ENCODE measurements at places on chromosomes 2 and 18.

- DNase-seq = no peak
Observed at GRCh38 chr2:105763076-105763475, 18.4 kb downstream of the NCK2 start.

- no peak for DNase-seq
Observed at GRCh38 chr2:233094614-233095013, 34.5 kb downstream of the INPP5D start.

GRCh38 chr2:224885836-224886547 lies 156.3 kb downstream of the DOCK10 start:
- no peak for DNase-seq

DNA sequence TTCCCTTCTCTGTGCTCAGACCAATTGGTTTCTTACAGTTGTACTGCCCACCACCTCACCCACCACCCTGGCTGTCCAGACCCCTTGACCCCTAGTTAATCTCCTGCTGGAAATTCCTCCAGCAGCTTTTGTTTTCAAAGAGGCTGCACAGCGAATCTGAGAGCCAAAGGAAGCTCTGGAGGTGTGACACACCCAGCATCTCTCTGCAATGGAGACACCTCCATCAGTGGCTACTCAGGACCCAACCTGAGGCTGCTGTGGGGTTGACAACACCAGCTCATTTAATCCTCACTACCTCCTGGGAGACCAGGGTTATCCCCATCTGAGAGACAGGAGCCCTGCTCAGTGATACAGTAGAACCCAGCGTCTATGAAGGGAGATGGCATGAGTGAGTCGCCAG lies 86.4 kb downstream of the BIN1 start:
- no peak for DNase-seq

GRCh38 chr2:233244818-233245217 lies 6.7 kb upstream of the ATG16L1 start:
- no peak for DNase-seq

DNA sequence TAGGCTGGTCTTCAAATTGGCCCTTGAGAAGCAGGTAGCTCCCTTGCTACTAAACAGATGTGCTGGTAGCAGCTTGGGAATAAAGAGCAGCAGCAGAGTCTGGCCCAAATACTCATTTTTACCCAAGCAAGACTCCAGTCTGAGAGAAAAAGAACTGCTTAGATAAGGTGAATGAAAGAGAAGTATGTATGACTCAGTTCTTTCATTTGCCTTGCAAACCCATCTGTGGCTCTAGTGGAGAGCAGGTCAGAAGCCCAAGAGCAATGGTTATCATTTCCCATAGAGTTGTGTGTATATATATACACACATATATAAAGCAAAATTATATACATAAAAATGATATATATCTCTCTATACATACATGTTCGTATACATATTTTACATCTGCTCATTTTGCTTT lies 80.3 kb downstream of the CAMKMT start:
- no peak for DNase-seq

- DNase-seq = no peak
Observed at GRCh38 chr2:20178249-20178607, 46.7 kb downstream of the SDC1 start.

DNA sequence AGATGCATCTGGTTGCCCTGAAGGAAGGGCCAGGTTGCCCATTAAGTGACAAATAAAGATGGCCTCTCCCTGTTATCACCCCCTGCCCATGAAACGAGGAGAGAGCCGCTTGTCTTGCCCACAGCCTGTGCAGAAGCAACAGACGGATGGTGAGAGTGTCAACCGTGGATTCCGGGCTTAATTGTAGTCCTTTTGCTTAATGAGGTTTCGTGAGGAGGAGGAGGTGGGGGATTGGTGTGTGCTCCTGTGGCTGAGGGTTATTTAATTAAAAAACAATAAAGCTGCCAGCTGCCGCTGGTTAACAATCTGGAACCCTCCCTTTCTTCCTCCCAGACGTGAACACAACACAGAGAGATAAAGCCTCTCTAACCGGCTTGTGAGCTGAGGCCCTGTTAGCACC lies 188.0 kb upstream of the PARD3B start:
- DNase-seq = no peak

- no peak for DNase-seq
Observed at GRCh38 chr2:25127646-25128045, 40.7 kb downstream of the POMC start.

DNA sequence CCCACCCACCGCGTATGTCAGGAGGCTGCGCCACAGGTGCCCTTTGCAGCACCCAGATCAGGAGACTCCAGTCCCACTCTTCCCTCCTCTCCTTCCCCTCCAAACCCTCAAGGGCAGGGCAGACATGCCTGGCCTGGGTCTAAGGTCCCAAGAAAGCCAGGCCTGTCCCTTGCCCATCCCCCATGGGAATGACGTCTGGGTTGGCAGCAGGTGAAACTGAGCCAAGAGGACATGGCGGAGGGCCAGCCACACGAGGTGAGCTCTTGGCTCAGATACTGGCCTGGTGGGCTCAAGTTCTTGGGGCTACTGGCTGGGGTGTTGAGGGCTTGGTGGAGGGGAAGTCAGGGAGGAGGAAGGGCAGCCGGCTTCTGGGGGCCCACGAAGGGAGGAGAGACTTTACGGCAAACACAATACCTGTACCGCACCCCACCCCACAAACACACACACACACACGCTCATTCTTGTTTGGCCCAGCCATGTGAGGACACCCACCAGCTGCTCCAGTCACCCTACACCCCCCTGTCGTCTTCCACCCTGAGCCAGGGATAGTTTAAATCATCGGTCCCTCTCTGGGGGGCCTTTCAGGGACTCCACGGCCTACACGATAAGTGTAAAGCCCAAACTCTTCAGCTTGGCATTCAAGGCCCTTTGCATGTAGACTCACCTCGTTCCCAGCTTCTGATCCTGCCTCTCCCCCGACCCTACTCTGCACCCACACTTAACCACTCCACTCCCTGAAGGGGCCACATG lies 24.1 kb upstream of the TNS1 start:
- no peak for DNase-seq

GRCh38 chr2:7379799-7380198 lies 462.6 kb downstream of the RNF144A start:
- DNase-seq = no peak

- peak; percentile 23 for DNase-seq
Observed at GRCh38 chr2:224584111-224584784, 915 bp downstream of the CUL3 start.

GRCh38 chr2:162058973-162059668 lies 14.9 kb downstream of the DPP4 start:
- DNase-seq = no peak

GRCh38 chr2:233349005-233349998 lies 5.0 kb upstream of the DGKD start:
- DNase-seq = no peak

DNA sequence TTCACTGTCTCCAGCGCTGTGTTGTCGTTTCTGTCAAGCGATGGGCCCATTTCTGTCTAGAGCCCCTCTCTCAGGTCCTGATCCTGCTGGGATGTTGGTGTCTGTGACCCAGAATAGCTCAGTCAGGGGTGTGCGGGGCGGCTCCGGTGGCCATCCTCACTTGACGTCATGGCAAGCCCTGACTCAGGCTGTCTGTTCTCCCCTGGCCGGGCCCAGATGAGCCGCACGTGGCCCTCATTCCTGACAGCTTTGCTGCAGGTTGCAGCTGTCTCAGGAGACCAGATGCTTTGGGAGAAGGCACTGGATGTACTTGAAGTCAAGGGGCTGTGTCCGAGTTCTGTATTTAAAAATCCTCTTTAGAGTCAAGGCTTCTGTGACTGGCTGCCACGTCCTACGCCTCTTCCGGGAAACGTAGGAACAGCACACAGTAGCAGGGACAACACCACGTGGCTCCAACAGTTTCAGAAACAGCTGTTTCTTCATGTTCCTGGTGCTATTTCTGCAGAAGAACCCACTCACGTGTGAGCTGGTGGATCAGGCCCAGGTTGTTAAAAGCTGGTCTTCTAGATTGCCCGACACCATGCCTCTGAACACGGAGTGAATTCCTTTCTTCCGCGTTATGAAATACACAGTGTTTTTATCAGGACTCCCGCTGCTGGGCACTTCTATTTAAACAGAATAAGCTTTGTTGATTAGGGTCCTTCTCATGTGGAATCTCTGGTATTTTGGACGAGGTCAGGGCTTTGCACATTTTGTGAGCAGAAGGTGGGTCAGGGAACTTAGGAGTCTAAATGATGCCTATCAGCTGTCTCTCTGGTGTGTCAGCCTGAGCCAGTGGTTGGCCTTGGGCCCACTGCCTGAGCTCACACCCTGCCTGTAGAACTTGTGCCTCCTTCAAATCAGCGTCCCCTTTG lies 28.3 kb upstream of the NTSR2 start:
- no peak for DNase-seq

GRCh38 chr2:108621687-108622681 lies 87.7 kb downstream of the LIMS1 start:
- peak; percentile 22 for DNase-seq

GRCh38 chr2:143504397-143504796 lies 375.2 kb downstream of the ARHGAP15 start:
- DNase-seq = no peak

DNA sequence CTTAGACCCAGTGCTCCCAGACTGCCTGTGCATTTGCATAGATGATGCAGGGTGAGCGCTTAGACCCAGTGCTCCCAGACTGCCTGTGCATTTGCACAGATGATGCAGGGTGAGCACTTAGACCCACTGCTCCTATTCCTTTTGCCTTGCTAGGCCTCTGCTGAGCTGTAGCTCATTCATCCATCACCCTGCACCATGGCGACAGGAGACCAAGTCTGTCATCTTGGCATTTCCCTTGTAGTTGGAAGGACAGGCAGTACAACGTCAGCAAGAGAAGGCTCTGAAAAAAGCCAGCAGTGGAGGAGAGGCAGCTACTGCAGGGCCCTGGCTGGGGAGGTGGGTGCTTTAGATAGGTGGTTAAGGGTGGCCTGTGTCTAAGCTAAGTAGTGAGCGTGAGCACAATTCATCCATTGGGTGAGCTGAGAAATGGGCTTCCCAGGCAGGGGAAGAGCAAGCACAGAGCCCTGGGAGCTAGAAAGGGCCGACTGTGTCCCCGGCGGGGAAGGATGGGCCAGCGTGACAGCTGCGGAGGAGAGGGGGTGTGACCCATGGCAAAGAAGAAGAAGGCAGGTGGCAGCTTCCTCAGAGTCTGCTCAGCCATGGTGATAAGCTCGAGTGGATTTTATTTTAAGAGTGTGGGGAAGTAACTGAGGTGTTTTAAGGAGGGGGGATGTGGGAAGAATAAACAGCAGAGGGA lies 108.8 kb downstream of the LPIN1 start:
- DNase-seq = no peak

GRCh38 chr2:86338778-86339295 lies 1.4 kb upstream of the REEP1 start:
- DNase-seq = no peak

GRCh38 chr2:68879296-68879695 lies 8.1 kb upstream of the BMP10 start:
- DNase-seq = no peak

GRCh38 chr18:75211626-75211952 lies 992 bp downstream of the TSHZ1 start:
- no peak for DNase-seq

DNA sequence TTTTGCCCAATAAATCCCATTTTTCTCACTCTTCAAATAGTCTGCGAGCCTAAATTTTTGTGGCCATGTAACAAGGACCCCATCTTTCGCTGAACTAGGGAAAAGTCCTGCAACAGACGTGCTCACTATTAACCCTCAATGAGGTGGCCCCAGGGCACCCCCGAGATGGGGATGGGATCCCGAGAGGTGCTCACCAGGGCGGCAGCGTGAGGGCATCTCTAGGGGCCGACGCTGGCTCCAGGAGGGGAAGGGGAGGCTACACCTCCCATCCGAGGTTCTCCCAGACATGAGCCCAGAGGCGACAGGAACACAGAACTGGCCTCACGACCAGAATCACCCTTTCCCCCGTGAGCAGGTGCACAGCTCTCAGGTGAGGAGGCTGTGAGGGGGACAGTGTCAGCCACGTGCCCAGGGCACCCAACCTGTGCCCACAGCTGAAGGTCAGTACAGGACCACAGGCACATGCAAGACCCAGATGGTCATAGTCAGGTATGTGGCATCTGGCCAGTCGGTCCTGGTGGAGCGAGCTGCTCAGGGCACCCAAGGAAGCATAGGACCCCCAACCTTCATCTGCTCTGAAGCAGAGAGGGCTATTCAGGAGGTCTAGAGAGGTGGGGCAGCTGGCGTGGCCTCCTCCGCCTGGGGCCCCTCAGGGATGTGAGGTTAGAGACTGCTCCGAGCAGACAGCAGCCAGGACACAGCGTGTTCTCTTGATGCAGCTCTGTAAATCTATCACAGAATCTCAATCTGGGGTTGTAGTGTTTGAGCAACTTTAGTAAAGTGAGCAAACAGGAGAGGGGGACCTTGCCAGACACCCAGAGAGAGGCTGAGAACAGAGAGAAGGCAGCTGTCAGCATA lies 62.8 kb downstream of the PXDN start:
- DNase-seq = no peak

DNA sequence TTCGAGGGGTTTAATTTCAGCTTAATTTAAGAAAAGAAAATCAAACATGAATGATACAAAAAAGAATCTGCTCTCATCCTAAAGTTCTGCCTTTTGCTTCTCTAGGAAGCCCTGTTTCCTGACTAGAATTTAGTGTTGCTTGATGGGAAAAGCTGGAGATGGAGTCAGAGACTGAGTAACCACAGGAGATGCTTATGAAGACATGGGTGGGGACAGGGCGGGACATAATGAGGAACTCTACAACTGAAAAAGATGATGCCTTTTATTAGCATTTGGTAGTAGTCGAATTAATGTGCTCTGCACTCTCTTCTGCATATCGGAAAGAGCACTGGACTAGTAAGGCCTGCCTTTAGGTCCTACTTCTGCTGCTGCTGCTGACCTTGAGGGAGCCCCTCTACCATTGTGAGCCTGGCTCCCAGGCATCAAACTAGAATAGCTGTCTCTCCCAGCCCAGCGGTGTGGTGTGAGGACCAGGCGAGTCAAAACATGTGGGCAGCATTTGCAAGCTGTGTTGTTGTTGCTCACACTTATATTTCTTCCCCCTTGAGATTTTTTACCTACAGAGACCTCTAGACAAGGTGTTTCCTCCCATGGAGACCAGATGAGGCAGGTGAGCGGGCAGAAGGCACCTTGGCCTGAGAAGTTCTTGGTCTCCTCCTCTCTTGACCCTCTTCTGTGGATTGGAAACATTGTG lies 61.5 kb downstream of the INPP4A start:
- DNase-seq = no peak

GRCh38 chr2:232534940-232535651 lies 4.4 kb upstream of the CHRNG start:
- DNase-seq = no peak

DNA sequence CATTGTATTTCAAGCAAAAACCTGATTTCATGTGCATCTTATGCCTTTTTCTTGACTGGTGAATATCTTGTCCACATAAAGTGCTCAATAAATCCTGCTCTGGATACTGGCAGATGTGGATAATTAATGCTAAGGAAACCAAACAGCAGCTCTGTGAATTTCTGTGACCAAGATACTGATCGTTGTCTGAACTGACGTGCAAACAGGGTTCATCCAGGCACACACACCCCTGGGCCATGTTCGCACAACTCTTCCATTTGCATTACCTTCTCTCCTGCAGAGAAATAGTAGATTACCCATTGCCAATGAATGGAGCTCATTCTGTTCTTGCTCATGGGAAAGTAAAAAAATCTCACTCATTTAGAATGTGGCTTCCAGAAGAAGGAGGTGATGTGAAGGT lies 316.2 kb upstream of the TRIB2 start:
- DNase-seq = no peak

All from NT2/D1 (cell line).